ENCODE measurements at places on chromosomes 16 and 17.
A peak's percentile ranks its signal among the peaks of the same experiment; 100 is the strongest.

DNA sequence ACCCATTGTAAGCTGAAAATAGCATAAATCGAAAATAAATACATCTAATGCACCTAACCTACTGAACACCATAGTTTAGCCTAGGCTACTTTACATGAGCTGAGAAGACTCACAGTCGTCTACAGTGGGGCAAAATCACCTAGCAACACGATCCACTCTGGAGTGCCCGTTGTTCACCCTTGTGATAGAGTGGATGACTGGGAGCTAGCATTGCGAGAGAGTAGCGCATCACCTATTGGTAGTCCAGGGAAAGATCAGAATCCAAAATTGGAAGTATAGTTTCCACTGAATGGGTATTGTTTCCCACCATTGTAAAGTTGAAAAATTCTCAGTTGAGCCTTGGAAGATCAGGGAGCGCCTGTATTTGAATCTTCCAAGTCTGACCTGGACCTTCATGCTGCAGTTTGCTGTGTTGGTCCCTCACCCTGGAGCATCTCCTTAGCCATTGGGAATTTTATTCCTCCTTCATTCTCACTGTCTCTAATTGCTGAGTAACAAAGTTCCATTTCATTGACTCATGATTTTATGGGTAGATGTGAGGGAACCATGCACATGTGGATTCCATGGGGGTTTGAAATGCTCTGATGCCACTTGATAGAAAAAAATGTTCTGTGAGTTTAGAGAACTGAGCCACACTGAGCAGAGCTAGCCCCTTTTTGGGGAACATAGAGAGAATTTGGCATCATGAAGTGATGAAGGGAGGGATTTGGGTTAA is 19.6 kb downstream of the AKAP1 start:
- DNase-seq = no peak

- peak; percentile 13 for DNase-seq
Measured at GRCh38 chr16:81444448-81445121, at the start of gene CMIP. Gene CMIP, plus strand, starts transcription at chr16:81444808.

GRCh38 chr16:21590796-21591195 is 8.6 kb upstream of the METTL9 start:
- no peak for DNase-seq

DNA sequence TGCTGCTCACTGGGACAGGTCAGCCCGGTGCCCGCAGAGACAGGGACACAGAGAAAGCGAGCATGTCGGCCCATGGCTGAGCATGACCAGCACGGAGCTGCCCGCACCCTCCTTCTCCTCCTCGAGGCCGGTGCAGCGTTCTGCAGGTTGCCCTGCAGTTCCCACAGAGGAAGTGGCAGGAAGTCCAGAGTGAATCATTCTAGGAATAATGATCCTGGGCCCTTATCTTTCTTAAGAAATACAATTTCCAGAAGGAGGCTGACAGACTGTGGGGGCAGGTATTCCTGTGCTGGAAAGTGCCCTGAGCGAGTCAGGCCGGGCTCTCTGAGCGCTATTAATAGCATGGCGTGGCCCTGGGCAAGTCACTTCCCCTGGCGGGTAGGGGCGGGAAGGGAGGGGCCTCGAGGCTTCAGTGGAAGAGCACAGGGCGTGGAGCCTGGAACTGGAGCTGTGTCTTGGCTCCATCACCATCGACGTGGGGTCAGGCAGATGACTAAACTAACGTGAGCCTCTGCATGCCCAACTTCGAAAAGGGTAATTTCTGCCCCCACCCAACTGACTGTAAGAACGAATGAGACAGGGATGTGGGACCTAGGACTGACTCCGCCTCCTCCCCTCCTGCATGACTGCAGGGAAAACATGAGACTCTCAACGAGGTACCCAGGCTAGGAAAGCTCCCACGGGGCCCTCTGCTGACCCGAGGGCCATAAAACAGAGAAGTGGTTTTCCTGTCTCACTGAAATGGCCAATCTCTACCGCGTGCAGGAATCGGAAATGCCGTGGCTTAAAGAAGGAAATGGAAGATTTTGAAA is 9.8 kb downstream of the TMEM204 start:
- DNase-seq = no peak

GRCh38 chr16:73921295-73921694 is 375.3 kb upstream of the PSMD7 start:
- no peak for DNase-seq

DNA sequence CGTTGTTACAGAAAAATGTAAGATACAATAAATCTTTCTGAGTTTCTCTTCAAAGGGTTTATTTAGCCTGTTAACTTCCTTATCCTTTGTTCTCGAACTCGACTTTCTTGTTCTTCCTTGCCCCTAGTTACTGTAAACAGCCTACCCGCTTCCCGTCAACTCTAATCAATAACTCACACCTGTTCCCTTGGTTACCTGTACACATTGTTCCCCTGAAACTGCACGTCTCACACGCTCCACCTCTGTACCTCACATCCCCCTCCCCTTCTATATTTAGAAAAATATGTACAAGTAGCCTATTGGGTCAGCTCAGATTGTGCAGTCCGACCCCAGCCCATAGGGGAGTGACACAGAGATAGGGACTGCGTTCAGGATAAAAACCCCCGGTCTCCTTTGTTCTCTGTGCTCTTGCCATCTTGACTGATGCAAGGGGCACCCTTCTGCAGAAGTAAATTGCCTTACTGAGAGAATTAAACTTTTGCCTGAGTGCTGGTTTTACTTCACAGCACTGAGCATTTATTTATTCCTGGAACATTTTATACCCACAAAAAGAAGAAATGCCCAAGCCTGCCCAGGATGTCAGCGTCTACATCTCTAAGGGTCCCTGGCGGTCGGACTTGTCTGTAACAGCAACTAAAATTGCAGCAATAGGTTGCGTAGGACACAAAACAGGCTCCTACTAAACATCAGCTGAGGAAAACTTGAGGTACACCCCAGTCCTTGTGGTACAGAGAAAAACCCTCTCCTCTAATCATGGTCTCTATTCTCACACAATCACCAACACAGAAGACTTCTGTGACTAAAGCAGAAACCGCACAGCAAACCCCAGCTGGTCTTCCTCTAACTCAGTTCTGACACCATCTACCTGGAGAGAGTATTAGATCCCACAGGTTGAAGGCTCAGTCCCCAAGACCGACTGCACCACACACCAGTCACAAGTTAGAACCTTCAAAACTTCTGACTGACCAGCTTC is 11.3 kb downstream of the WDR45B start:
- no peak for DNase-seq

DNA sequence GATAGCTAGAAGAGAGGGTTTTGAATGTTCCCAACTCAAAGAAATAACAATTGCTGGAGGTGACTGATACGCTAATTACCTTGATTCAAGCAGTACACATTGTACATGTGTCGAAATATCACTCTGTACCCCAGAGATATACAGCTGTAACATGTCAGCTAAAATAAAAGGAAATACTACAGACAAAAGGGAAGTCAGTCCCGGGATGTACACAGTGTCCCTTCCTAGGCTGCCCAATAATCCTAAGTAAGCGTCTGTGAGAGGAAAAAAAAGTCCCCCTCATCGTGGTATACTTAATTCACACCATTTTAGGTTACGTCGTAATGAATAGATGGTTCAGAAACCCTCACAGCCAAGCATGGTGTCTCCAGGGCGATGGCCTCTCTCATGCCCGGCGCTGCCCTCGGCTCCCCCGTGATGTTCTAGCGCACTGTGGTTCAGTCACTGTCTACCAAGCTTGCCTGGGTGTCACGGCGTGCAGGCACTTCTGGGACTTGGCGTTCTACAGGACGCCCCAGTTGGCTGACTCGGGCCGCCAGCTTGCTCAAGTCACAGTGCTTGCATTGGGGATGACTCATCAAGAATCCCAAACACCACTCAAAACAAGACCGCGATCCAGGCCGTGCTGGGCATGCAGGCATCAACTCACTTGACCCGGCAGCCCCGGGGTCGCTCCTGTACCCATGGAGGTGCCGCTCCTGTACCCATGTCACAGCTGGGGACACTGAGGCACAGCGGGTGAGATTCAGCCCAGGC is 27.6 kb downstream of the CCDC40 start:
- DNase-seq = no peak

GRCh38 chr17:32529604-32530003 is 42.8 kb downstream of the CDK5R1 start:
- no peak for DNase-seq

DNA sequence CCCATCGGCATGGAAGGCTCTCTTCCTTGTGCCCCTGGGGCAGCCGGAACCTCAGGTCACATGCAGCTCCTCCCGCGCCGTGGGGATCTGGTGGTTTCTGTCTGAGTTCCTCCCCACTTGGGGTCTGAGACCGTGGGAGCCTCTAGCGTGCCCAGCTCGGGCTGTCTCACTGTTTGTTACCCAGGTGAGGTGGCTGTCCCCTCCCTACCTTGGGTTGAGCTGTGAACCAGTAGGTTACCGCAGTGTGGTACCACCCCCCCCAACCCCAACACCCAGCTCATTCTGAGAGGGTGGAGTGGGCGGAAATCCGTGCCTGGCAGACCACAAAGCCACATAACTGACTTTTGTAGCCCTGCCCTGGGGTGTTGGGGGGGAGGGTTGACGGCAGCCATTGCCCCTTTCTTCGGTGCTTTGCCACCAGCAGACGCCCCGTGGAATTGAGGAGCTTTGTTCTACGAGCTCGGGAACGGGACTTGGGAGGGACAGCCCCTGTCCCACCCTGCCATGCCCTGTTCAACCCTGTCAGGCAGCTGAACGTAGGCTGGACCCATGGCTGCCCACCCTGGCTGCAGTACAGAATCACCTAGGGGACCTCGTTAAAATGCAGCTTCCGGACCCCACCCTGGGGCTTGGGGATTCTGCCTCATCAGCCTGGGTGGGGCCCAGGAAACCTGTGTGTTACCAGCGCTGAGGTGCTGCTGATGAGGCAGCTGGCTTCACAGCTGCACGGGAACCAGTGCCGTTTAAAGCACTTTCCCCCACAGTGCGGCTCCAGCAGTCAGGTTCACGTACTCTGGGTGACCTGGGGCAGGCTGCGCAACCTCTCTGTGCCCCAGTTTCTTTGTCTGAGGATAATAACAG is 18.5 kb downstream of the RAP1GAP2 start:
- DNase-seq = no peak

- no peak for DNase-seq
Measured at GRCh38 chr16:12009922-12010321, 33.4 kb downstream of the SNX29 start.

DNA sequence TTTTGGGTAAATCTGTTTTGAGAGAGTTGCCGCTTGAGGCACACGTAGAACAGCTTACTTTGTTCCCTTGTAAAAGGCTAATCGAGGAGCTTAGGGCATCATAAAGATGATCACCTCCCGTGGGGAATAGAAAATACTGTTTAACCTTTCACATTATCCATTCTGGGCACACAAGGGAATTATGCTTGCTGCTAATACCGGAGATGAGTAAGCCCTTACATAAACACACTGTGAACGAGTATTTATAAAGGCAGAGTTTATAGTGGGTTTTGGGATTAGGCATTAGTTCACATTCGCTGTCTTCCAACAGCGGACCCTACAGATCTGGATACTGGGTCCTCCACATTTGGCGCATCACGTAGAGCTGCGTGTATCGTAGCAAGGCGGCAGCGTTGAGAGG is 51.2 kb upstream of the CNTNAP4 start:
- no peak for DNase-seq

DNA sequence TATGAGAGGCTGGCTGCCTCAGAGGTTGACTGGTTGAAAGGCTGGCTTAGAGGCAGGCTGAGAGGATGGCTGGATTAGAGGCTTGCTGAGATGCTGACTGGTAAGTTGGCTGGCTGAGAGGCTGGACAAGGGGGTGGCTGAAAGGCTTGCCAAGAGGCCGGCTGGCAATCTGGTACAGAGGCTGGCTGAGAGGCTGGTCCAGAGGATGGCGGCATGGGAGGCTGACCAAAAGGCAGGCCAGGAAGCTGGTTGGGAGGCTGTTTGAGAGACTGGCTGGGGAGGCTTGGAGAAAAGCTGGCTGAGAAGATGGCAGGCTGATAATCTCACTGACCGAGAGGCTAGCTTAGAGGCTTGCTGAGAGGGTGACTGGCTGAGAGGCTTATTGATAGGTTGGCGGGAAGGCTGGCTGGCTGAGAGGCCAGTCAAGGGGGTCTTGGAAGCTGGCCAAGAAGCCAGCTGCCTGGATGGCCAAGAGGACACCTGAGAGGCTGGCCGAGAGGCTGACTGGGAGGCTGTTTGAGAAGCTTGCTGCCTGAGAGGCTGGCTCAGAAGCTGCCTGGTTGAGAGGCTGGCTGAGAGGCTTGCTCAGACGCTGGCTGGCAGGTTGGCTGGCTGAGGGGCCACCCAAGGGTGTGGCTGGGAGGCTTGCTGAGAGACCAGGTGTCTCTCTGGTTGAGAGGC is 34.2 kb upstream of the ACSM2B start:
- peak; percentile 23 for DNase-seq

GRCh38 chr17:46264456-46265198 is 30.3 kb upstream of the LRRC37A start:
- no peak for DNase-seq

DNA sequence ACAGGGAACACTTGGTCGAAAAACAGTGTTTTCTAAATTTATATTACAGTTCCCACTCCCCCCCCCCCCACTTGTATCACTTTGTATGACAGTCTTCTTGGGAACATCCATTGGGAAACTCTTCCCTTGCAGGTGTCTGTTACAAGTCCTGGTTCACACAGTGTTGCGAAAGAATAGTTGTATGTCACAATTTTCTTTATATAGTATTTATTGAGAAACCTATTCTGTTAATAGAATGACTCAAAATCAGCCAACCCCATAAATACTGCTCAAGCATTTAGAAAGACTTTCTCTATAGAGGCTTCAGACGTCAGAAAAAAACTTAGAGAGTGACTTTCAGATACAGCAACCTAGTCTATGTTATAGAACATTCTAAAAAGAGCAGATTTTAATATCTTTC is 414.4 kb downstream of the WWOX start:
- DNase-seq = no peak

GRCh38 chr16:50480206-50480605 is 68.0 kb upstream of the NKD1 start:
- no peak for DNase-seq

DNA sequence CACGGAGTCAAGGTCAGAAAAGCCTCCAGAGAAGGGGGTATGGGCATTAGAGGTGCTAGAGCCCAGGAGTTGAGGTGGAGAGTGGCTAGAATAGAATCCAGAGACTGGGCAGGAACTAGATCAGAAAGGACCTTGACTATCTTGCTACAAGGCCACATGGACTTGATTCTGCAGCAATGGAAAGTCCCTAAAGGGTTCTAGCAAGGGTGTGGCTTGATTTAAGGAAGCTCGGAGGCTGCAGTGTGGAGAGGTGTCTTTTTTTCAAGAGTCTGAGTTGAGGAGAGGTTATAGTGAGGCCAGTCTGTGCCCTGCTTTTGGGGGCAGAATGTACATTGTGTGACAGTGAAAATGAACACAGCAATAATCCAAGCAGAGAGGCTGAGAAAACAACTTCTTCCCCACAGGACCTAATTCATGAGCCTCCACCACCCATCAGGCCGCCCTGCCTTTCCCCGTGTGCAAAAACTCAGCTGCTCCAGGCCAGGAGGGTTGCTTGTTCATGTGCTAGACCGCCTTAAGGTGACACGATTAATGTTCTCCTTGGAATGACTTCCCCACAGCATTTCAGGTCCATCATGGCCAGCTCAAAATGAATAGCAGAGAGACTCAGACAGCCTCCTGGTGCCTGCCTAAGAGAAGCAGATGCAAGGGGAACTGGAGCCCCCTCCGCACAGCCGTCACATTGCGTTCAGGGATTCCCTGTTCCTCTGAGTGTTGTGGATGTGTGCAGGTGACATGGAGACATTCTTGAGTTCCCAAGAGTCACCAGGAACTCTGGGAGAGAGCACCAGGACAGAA is 8.7 kb upstream of the BEAN1 start:
- DNase-seq = no peak
